ENCODE measurements at places on chromosomes 11 and 22. TPM values are rescaled to one million over a fixed set of nuclear protein-coding genes. Genes with fewer than 3 reads are reported as not detected.
A peak's percentile ranks its signal among the peaks of the same experiment; 100 is the strongest.

DNA sequence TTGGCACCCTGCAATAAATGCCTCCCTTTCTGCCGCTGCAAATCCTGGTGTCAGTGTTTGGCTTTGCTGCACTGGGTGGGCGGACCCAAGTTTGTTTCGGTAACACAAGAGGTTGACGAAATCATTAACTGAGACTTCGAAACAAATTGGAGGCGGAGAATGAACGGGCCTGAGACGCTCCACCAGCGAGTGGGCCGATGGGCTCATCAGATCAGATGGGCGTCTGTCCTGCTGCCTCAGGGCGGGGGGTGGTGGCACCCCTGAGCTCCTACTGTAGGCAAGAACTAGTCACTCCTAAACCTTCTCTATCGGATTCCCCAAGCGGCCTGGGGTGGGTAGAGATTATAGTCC, 918 bp upstream of the CAPN5 start:
- no peak for DNase-seq

GRCh38 chr22:42678894-42679293, 29.7 kb upstream of the CYB5R3 start:
- no peak for DNase-seq

Gene SLC15A3
- total RNA-seq: 0.62 TPM

- no peak for DNase-seq
Measured at GRCh38 chr11:121236115-121237001, 56.2 kb upstream of the SC5D start.

GRCh38 chr11:107018902-107019493, 722 bp upstream of the GUCY1A2 start:
- peak; percentile 74 for DNase-seq

DNA sequence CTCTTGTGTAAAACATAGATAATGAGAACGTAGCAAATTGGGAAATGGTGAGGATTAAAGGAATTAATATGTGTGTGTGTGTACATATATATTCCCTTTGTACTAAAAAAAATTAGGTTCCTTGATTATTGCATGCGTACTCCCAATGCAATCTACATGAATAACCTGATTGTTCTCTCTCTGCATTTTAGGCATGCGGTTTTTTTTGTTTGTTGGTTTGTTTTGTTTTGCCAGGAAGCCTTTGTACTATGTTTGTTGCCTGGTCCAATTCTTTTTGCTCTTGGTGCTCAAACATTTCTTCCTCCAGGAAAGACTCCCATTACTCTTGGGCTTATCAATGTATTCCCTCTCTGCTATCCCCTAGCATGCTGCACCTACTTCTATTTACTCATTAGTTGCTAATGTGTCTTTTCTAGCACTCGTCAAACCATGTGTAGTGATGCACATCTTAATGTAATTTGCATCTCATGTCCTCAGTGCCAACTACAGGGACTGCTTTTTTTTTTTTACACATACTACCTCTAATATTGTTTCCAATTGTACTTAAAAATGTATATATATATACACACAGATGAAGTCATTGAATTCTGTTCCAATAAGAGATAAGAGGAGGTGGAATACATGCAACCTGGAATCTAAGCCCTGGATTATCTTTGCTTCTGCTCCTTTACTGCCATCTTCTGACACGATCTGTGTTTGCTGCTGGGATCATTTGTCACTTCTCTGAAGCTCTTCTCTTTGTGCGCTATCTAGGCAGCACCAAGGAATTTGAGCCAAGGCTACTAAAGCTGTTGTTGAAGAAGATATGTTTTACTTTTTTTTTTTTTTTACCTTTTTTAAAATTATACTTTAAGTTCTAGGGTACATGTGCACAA, 197.2 kb upstream of the ANO3 start:
- DNase-seq: peak; percentile 8

- peak; percentile 15 for DNase-seq
Measured at GRCh38 chr22:18121954-18122554, 11.4 kb downstream of the TUBA8 start.

DNA sequence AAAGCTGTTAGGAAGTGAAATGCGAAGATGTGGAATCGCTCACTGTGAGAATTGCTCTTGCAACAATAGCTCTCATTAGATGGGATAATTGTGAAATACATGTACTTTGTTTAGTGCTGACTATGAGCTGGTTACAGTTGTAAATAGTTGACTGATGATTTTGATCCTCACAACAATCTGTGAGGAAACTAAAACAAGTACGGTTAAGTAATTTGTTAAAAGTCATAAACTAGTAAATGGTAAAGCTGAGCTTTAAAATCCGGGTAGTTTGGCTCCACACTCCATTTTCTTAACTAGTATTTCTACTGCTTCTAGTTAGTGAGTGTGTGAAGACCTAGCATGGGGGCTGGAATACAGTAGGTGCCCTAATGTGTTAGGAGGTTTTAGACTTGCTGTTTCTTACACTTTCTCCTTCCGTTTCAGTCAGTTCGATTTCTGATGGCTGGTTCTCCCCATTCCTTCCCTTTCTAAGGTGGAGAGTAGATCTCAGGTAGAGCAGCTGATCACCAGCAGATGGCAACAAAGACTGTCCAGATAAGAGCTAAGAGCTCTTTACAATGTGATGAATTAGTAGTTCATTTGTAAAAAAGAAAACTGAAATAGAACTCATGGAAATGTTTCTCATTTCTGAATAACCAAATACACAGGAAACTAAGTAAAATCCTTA, 16.3 kb upstream of the CYP2R1 start:
- DNase-seq: no peak

Gene LRRC32
- total RNA-seq: 22.0 TPM

GRCh38 chr11:125443767-125444311, 52.2 kb downstream of the FEZ1 start:
- DNase-seq: no peak

GRCh38 chr22:23681026-23681809, 9.6 kb upstream of the RGL4 start:
- DNase-seq: no peak

DNA sequence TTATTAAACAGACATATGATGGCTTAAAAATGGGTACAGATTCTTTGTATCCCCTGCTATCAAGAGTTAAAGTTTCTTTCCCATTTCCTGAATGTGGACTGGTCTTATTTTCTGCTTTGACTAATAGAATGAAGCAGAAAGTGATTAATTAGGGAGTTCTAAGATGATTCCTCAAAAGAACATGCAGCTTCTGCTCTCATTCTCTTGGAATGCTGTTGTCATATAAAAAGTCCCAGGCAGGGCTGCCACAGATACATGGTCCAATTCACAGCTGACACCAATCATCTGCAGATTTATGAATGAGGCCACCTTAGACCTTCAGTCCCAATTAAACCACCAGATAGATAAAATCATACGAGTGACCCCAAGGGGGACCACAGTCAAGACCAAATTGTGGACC, 844.5 kb upstream of the RAG2 start:
- no peak for DNase-seq

DNA sequence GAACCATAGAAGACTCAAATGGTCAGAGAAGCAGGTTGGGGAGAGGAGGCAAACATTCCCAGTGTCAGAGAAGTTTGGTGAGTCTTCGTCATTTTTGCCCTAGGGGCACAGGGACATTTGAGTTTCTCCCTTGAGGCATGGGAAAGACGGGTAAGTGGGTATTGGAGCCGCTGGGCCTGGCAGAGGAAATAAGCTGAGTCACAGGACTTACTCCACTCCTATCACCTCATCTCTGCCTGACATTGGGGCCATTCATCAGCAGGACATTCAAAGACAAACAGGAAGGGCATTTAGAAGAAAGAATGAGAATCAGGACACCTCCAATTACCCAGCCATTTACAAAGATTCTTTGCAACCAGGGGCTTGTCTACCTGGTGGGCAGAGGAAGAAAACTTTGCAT, 100.7 kb upstream of the SEZ6L start:
- no peak for DNase-seq

DNA sequence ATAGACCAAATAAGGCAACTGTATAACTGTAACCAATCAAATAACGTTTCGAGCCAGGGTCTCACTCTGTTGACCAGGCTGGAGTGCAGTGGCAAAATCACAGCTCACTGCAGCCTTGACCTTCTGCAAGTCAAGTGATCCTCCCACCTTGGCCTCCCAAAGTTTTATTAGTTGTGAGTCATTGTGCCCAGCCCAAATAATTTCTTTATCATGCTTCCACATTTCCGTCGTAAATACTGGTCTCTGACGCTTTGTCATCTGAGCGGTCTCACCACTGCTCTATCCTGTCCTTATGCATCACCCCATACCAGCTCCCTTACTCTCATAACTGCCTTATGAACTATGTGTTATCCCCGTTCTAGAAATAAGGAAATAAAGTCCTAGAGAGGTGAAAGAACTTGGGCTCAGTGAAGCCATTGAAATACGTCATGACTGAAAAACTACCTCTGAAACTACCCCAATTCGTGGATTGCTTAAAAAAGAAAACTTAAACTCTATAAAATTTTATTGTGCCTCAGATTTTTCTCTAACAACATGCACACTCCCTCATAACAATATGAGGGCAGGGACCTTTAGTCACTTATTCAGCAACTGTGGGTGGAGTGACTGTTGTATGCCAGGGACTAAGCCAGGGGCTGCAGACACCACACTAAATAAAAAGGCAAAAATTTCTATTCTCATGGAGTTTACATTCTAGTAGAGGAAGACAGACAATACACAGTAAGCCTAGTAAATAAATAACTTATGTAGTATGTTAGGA, 15.8 kb upstream of the RTN4RL2 start:
- no peak for DNase-seq

GRCh38 chr11:2481253-2481652, 36.4 kb downstream of the KCNQ1 start:
- DNase-seq: no peak

Gene APOBEC3B
- total RNA-seq: 1.0 TPM

Gene SAAL1
- 25.1 TPM for total RNA-seq

Gene ST3GAL4
- 25.9 TPM for total RNA-seq

Gene MMP8
- not detected for total RNA-seq

Gene C11orf87
- 0.46 TPM for total RNA-seq

DNA sequence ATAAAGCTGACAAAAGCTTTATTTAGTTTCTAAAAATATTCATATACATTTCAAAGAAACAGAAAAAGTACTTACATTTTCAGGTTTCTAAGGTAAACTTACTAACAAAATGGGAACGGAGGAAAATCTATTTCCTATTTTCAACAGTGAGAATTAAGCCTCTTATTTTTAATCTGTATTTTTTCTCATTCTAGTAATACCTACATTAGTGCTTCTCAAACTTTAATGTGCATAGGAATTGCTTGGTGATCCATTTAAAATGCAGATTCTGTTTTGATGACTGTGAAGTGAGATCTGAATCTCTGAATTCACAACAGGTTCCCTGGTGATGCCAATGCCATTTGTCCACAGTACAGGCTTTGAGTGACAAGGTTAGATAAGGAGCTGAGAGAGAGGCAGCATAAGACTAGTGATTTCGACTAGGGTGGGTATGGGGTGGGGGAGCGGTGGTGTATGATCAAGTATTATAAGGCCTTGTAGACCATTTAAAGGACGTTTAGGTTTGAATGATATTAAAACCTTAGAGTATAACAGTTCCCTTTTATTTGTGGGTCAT, 402.8 kb downstream of the CNTN5 start:
- DNase-seq: no peak

Gene AGBL2
- 1.7 TPM for total RNA-seq

Gene PTPRCAP
- total RNA-seq: 12.9 TPM

DNA sequence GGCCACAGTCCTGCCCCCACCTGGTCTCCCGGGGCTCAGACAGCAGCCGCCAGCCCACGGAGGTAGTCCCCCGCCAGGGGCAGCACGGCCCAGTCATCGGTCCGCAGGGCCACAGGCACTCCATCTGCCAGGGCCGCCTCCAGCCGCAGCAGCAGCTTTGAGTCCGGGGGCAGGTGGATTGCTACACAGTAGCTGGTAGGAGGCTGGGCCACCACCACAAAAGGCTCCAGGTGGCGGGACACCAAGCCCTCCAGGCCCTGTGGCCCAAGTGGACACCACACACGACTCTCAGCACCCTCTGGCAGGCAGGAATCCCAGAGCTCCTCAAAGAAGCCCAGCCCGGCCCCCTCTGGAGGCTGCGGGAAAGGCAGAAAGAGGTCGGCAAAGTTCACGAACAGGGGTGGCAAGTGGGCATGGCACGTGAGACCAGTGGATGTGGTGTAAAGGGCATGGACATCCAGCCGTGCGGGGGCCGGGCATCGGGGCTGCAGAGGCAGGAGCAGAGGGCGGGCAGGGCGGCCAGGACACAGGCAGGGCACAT, 2.9 kb downstream of the AP5B1 start:
- no peak for DNase-seq

DNA sequence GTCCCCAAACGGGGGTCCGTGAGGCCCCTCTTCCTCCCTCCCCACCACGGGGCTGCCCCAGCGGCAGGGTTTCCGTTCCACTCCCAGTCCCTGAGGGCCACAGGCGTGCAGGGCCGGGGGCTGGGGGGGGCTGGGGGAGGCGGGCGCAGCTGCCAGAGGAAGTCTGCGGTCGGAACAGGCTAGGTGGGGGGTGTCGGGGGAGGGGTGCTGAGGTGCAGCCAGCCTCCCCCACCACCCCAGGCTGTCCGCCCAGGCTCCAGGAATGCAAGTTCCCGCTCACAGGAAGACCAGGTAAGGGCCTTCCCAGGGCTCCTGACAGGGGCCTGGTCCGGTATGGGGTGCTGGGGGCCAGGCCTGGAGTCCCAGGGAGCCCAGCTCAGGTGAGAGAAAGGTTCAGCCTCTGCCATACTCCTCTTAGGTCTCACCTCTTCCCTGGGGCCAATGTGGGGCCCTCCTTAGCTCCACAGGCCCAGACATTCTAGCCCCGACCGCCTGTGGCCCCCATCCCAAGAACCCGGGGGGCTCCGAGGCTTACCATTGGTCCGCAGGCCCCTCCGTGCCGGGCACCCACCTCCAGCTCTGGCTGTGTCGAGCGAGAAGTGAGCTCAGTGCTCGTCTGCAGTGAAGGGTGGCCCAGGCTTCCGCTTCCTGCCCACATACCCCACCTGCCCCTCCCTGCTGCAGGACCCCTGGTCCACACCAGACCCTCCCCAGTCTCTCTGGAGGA, at the start of gene PTPRCAP:
PTPRCAP (minus strand) TSS at position 601 of the 727 bp plus-strand sequence; CDS start at position 538, 63 bp downstream.
- DNase-seq: no peak

GRCh38 chr11:2522631-2523255, 77.9 kb downstream of the KCNQ1 start:
- peak; percentile 1 for DNase-seq

Measured in endothelial cell (in vitro differentiated cells).